Activated effector memory CD4-positive, alpha-beta T cell treated with Interleukin-2 at 50 U/mL for 16 hours (primary cell): ENCODE measurements at places on chromosomes 11 and 22.

DNA sequence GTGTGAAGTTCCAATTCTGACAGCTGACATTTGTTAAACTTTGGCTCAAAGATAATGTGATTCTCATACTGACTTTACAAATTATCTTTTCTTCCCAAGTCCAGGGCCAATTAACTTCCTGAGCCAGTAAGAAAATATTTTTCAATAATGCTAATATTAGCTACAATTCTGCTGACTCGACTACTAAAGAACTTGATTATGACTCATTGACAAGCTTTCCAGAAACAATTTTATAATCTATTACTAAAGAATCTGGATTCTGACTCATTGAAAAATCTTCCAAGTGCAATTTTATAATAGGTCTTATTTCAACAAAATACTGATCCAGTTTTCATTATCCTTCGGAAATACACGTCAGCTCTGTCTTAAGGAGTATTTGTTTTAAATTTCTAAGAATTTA lies 12.9 kb upstream of the XKR3 start:
- DNase-seq = no peak

GRCh38 chr11:112881461-112881860 lies 79.8 kb upstream of the NCAM1 start:
- DNase-seq = no peak

DNA sequence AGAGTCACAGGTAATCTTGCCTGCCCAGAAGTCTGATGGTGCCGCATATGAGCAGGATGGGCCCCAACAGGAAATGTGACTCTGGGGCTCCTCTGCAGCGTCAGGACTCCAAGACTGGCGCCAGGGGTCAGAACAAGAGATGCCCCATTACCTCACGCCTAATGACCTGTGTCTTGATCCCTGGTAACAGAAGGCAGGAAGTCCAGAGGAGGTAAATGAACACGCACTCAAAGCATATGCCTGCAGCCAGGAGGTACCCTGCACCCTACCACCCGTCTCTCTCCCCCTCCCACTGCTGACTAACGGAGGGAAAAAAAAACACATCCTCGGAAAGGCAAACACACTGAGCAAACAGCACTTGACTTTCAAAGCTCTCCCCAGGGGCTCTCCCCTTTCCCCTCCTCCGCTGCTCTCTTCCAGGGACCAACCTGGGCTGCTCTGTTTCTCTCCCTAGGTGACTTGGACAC lies 37.3 kb downstream of the ABCC8 start:
- no peak for DNase-seq

DNA sequence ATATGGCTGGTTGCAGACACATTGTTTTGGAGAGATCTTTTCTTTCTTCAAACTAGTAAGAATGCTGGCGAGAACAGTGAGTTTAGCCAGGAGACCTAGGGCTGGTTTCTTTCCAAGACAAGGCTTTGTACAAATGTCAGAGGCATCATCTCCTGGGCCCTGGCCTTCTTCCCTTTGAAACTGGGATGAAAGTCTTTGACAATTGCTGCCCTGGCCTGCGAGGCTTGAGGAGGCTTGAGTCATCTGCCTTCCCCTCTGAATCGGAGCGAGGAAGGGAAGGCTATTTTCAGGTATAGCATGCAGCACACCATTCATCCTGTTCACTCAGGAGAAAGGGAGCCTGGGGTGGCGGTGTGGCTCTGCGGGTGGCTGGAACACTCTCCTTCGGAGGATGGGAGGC lies 21.5 kb upstream of the PARVG start:
- DNase-seq = no peak

GRCh38 chr11:30535818-30536217 lies 50.3 kb downstream of the MPPED2 start:
- no peak for DNase-seq

DNA sequence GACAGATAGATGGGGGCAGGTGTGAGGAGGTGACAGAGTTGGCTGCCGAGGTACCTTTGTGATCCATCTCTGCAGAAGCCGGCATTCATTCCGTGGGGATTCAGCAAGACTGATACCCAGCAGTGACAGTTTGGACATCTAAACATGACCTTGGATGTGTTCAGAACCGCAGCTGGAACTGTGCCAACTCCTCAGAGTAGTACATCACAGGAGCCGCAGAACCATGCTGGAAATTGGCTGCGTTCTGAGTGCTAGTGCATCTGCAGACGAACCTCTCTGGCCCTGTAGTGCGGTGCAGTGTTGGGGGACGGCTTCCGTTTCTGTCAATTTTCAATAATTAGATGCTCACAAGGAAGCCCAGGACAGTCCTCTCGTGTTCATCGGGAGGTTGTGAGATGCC lies 772.1 kb downstream of the NTM start:
- no peak for DNase-seq

GRCh38 chr22:35852076-35852475 lies 134.4 kb downstream of the APOL5 start:
- DNase-seq = no peak

DNA sequence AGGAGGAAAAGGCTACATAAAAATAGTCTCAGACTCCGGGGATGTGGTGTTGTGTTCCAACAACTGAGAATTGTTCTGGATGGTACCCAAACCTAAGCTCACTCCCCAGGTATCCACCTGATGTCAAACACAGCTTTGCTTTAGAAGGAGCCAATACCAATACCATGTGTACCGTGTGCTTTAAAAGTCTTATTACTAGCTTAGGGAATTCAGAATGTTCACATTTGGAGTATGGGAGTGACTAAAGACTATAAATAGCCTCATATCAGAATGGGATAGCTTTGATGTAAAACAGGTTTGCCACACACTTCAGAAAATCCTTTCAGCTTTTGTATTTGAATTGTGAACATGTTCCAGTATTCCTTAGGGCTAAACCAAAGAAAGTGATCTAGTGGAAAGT lies 248.7 kb upstream of the ARHGAP42 start:
- DNase-seq = no peak

DNA sequence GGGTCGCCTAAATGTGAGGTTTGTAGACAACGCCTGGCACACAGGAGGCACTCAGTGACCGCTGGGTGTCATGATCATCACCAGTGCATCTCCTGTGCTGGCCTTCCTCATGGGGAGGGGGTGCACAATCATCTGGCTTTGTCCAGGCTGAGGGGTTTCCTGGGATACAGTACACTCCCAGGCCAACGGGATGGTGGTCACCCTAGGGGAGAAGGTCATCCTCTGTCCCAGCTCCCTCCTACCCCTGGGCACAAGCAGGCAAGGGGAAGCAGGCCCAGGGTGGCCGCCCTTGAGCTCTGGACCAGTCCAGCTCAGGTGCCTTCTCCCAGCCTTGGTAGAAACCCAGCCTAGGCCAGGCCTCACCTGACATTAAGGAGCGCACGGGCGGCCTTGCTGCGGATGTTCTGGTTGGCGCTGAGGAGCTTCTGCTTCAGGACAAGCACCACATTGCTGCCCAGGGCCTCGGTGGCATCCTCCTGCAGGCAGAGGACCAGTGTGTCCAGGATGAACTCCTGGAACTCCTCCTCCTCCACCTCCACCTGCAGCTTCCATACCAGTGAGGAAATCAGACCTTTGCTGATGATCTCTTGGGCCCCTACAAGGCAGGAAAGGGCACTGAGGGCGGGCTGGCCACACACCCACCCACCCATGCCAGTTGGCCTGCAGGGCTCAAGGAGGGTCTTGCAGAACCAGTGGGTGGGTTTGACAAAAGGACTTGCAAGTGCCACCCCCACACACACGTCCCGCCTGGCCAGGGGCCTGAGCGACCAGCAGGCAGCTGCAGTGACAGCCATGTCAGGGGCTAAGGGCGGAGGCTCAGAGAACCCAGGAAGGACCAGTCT lies 6.6 kb upstream of the GNAZ start:
- no peak for DNase-seq

DNA sequence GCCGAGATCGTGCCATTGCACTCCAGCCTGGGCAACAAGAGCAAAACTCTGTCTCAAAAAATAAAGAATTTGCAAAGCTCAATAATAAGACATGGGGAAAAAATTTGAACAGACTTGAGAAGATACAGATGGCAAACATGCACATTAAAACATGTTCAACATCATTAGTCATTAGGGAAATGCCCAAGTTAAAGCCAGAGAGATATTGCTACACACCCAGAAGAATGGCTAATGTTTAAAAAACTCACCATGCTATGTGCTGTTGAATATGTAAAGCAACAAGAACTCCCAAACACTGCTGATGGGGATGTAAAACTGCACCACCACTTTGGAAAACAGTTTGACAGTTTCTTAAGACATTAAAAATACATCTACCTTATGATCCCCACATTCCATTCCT lies 12.6 kb downstream of the LRRC75B start:
- no peak for DNase-seq

DNA sequence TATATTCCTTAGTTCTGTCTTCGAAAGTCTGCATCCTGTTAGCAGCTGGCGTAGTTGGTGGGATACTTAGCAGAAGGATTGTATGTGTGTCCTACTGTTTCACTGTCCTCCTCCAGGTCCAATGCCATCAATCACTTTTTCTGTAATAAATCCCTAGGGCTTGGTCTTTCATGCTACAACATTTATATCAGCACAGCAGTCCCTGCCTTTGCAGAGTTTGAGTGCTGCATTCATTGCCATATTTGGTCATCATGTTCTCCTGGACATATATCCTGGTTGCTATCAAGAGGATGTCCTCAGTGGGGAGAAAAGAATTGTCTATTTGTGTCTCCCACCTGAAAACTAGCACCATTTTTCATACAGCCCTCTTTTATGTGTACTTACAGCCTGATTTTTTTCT lies 67.0 kb downstream of the OR5AK2 start:
- DNase-seq = no peak

- no peak for DNase-seq
Observed at GRCh38 chr11:94147433-94147845, 18.8 kb downstream of the PANX1 start.

- no peak for DNase-seq
Observed at GRCh38 chr11:68266121-68266891, 5.5 kb downstream of the C11orf24 start.

GRCh38 chr11:86117001-86117711 lies 48.3 kb upstream of the PICALM start:
- no peak for DNase-seq

- DNase-seq = no peak
Observed at GRCh38 chr11:19751055-19751454, 38.4 kb downstream of the NAV2 start.

DNA sequence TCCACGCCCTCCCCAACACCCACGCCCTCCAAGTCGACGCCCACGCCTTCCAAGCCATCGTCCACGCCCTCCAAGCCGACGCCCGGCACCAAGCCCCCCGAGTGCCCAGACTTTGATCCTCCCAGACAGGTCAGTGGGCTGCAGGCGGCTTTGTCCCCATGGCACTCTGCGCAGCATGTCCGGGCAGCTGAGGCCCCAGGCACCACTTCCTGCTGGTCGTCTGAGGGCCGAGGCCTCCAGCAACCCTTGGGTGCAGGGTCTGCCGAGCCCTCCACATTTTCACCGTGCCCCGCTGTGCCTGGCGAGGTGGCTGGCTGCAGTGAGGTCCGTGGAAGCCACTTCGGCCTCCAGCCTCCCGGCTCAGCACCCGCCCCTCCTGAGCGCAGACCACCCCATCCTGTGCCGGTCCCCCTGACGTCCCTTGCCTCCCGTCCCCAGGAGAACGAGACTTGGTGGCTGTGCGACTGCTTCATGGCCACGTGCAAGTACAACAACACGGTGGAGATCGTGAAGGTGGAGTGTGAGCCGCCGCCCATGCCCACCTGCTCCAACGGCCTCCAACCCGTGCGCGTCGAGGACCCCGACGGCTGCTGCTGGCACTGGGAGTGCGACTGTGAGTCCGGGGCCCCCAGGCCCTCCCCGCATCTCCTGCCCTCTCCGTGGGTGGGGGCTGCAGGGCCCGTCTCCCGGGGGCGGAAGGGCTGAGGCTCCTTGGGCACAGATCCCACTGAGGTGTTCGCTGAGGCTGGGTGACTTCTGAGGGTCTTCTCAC lies 26.8 kb downstream of the MUC2 start:
- no peak for DNase-seq

GRCh38 chr11:65695459-65696241 lies 16.4 kb upstream of the KAT5 start:
- no peak for DNase-seq

DNA sequence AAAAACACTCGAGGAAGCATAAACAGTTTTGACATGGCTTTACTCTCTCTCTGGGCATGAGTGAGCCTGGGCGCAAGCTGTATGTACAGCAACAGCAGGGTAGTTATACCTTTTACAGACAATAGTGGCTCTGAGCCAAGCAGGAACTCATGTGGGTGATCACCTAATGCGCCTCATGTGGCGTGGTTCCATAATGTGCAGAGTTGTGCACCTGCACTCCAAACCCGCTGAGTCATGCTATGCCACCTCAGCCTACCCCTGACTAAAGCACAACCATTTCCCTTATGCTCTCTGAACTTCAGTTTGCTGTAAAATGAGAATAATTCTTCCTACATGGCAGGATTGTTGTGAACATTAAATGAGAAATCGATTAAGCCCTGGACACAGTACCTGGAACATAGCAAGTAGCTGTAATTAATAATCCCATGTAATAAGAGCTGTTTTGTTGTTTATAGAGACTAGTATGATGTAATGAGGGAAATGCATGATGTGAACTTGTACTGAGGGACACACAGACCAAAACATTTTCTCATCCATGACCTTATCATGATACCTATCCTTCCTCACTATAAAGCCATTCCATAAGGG lies 71.6 kb downstream of the CCDC34 start:
- DNase-seq = no peak

- no peak for DNase-seq
Observed at GRCh38 chr11:17418444-17419081, 30.1 kb upstream of the KCNJ11 start.

DNA sequence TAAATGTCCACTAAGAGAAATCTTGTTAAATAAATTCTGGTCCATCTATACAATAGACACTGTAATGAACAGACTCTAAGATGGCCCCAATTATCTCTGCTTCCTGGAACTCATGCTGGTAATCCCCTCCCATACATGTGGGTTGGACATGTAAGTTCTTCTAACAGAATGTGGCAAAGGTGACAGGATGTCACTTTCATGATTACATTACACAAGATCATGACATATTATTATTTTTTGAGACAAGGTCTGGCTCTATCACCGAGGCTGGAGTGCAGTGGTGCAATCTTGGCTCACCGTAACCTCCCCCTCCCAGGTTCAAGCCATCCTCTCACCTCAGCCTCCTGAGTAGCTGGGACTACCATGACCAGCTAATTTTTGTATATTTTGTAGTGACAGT lies 14.6 kb upstream of the NDUFC2 start:
- DNase-seq = no peak

GRCh38 chr22:44892243-44892642 lies 117.6 kb downstream of the PHF21B start:
- no peak for DNase-seq

GRCh38 chr11:73193251-73194033 lies 24.6 kb upstream of the P2RY2 start:
- no peak for DNase-seq

- DNase-seq = no peak
Observed at GRCh38 chr11:40938002-40938401, 521.5 kb downstream of the LRRC4C start.

DNA sequence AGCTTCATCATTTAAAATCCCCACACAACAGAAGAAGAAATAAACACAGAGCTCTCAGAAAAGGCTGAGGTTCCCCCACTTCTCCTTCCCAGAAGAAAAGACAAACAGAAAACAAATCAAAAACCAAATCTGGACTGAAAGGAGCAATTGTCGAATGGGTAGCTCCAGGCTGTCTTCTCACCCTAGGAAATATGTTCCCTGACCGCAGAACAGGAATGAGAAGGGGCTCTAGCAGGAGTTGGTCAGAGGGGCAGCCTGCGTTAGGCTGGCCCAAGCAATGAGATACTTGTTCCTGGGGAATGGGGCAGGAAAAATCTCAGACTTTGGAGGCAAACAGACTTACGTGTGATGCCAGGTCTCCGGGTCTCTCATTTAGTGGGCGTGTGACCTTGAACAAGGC lies 562.6 kb upstream of the CADM1 start:
- no peak for DNase-seq
